ENCODE measurements at places on chromosomes 2 and 18.

GRCh38 chr2:138503087-138503442 lies 1.5 kb downstream of the SPOPL start:
- DNase-seq: peak; percentile 9

DNA sequence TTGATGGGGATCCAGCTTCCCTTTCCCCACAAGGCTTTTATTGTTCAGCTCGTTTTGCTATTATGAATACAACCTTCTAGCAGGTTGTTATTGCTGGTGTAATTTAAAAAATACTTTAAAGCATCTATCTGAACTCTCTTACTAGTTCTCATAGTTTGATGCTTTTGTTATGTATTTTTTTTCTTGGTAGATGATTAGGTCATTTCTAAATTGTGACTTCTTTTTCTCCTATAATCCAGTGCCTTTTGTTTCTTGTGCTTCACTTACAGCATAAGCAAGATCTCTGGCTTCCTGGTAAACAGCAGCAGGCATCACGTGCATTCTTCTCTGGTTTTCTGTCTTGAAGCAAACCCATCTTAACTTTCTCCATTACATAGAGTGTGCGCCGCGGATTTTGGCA lies 96.1 kb downstream of the FAM168B start:
- no peak for DNase-seq

GRCh38 chr18:9987931-9988330 lies 74.1 kb downstream of the VAPA start:
- no peak for DNase-seq

GRCh38 chr2:181312515-181312927 lies 144.7 kb upstream of the ITGA4 start:
- peak; percentile 54 for DNase-seq

GRCh38 chr18:44761812-44762211 lies 81.1 kb downstream of the SETBP1 start:
- no peak for DNase-seq

DNA sequence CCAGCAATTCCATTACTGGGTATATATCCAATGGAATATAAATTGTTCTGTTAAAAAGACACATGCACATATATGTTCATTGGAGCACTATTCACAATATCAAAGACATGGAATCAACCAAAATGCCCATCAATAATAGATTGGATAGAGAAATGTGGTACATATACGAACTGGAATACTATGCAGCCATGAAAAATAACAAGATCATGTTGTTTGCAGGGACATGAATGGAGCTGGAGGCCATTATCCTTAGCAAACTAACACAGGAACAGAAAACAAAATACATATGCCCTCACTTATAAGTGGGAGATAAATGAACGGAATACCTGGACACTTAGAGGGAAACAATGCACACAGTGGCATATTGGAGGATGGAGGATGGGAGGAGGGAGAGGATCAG lies 355.8 kb downstream of the CCDC85A start:
- DNase-seq: no peak

- DNase-seq: no peak
Measured at GRCh38 chr18:36580874-36581750, 247.7 kb downstream of the TPGS2 start.

- peak; percentile 7 for DNase-seq
Measured at GRCh38 chr2:28547906-28548600, 52.2 kb downstream of the PLB1 start.

GRCh38 chr2:177332026-177332991 lies 60.3 kb upstream of the AGPS start:
- peak; percentile 61 for DNase-seq

- no peak for DNase-seq
Measured at GRCh38 chr2:25018681-25019080, 23.2 kb upstream of the EFR3B start.

- no peak for DNase-seq
Measured at GRCh38 chr2:150391779-150392178, 95.7 kb downstream of the RND3 start.

DNA sequence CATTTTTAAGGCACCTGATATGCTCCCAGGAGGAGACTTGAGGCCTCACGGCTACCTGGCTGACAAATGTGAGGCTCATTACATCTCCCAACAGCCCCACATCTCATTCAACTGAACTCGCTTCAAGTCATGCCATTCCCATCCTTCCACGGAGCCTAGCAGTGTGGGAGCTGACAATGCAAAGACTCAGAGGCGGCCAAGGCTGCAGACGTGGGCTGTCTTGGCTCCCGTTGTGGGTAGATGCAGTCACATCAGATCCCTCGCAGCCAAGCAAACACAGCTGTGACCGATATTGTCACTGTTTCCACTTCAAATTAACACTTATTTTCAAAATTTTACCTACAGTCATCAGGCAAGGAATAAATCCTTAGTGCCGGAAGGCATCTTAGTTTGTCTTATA lies 64.0 kb upstream of the TRIB2 start:
- no peak for DNase-seq

GRCh38 chr2:81549646-81550045 lies 1245.1 kb upstream of the LRRTM1 start:
- no peak for DNase-seq
